Fibroblast of skin of right biceps (primary cell): ENCODE measurements at places on chromosomes 1 and 21.

GRCh38 chr21:22476726-22477646 is 1478.8 kb downstream of the NCAM2 start:
- DNase-seq, result no peak

DNA sequence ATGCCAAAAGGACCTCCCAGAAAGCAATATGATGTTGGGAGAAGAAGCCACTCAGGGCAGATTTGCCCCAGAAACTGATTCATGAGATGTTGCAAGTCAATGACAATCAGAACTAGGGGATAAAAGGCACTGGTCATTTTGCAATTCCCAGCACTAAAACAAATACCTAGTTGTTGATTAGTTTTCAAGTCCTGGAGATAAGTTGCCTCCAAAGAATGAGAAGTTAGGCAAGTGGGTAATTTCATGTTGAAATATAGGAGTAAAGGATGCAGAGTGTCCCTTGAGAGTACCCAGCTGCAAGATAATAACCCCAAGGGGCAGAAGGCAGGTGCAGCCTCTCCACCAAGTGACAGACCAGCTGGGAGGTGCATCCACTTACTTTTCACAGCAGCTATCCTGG is 363.6 kb downstream of the PBX1 start:
- DNase-seq, result no peak

DNA sequence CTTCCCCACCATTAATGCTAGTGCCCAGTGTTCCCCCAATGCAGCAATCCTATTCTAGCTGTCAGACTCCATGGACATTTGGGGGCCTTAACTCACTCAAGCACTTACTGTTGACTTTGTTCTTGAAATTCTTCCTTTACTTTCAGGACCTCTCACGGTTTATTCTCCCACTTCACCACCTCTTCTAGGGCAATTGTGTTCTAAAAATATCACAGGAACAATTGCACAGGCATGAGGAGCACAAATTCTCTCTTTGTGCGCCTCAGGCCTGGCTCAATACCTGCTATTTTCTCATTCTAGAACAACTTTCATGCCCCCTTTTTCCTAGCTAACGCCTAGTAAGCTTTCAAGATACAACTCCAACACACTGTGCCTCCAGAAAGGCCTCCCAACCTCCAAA is 7.3 kb downstream of the MAB21L3 start:
- DNase-seq, result no peak

DNA sequence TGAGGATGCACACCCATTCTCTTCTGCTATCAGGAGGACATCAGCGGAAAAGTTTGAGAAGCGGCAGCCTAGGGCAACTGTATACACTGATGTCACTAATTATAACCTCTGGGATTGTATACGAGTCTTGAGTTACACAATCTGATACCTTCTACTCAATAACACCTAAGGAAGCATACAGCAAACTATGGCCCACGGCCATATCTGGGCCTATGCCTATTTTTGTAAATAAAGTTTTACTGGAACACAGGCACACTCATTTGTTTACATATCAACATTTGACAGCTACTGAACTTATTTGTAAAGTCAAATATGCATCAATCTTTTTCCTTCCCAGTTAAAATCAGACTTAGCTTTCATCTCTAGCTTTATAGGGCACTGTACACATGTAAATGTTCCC is 187.2 kb downstream of the ZSCAN20 start:
- DNase-seq, result no peak

- DNase-seq, result no peak
Observed at GRCh38 chr1:117629625-117630422, 24.0 kb downstream of the TENT5C start.

DNA sequence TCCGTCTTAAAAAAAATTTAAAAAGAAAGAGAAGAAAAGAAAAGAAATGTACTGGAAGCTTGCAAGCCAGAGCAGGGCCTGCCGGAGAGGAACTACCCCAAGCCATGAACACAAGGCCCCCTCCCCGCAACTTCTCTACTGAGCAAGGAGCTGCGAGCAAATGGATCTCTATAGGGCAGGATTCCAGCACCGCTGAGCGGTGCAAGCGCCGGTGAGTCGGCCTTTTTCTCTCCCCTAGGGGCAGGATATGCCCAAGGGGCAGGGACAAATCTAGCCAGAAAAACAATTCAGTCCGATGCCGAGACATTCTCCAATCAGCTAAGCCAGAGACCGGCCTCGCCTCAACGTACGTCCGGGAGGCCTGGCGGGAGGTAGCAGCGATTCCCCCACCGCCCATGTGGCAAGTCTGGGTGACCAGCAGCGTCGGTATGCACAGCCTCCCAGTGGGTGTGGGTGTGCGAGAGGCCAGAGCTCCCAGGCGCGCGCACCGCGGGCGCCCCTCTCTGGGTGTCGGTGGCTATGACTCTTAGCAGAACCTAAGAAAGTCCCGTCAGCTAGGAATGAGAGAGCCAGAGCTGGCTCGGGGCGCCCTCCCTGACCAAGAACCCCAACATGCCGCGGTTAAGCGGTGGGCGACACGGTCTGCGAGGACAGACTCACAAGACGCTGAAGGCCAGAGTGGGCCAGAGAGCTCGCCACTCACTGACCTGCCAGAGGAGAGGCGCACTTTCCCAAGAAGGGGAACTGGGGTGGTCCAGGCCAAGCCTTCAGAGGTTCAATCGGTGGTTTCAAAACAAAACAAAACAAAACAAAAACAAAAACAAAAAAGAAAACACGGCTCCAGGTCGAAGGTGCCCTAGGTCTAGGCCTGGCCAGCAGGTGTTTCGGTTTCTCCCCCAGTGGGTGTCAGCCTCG is 1.9 kb downstream of the CSMD2 start:
- DNase-seq, result peak; percentile 99

GRCh38 chr1:225580238-225581099 is 72.5 kb downstream of the ENAH start:
- DNase-seq, result no peak
